Epithelial cell of proximal tubule (primary cell): ENCODE measurements at places on chromosomes 3 and 15.
A peak's percentile ranks its signal among the peaks of the same experiment; 100 is the strongest.

DNA sequence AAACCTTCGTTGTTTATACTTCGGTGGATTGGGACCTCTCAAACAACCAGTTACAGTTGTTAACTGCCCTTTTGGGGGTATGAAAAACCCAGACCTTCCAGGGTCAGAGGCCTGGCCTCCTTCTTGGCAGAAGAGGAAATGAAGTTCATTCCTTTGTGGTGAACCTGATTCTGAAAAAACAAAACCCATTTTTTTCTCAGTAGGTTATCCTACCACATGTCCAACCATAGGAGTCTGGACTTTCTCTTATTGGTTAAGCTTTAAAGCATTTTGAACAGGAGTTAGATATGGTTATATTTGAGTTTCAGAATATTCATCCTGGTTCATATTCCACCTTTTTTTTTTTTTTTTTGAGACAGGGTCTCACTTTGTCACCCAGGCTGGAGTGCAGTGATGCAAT is 7.2 kb upstream of the LACTB start:
- DNase-seq: no peak

DNA sequence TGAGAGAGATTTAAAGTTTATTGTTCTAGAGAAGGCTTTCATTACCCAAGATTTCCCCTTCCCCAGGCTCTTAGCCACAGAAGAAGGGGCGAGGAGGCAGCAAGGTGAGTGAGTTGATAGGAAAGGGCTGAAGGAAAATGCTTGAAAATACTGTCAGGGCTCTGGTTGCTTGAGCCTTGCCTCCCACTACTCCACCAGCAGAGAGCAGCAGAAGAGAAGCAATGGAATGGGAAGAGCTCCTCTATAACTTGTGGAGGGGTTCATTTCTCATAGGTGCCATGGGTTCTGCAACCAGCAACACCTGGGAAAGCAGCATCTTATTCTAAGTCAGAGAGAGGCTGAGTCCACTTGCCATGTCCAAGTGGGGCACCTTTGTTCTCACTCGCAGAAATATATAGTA is 184.0 kb upstream of the CNTN6 start:
- DNase-seq: no peak

- no peak for DNase-seq
Measured at GRCh38 chr3:52722491-52722890, 16.6 kb downstream of the SPCS1 start.

- no peak for DNase-seq
Measured at GRCh38 chr15:48965972-48966371, 2.3 kb upstream of the SHC4 start.

GRCh38 chr3:49747792-49748480 is 24.2 kb upstream of the GMPPB start:
- DNase-seq: peak; percentile 85

DNA sequence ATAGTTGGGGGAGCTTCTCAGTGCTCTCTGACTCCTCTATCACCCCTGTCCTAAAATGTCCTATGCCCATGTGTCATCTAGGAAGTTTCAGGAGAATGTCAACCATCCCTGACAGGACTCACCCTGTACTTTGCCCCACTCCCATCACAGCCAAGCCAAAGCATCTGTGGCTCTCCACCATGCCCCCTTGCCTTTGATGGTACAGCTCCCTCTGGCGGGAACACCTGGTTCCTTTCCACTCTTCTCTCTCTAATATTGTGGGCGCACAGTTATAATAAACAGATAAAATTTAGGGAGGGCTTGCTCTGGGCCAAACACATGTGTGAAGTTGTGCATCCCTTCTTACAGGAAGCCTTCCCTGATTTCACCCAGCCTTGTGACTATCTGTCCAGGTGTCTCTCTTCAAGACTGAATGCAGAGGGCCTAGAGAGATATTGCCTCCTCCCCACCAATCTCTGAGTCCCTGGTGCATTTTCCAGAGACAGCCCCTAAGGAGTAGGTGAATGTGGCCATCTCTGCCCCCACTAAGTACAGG is 62.8 kb downstream of the ISG20 start:
- DNase-seq: no peak

- DNase-seq: peak; percentile 73
Measured at GRCh38 chr3:190044142-190044541, 76.6 kb downstream of the P3H2 start.

DNA sequence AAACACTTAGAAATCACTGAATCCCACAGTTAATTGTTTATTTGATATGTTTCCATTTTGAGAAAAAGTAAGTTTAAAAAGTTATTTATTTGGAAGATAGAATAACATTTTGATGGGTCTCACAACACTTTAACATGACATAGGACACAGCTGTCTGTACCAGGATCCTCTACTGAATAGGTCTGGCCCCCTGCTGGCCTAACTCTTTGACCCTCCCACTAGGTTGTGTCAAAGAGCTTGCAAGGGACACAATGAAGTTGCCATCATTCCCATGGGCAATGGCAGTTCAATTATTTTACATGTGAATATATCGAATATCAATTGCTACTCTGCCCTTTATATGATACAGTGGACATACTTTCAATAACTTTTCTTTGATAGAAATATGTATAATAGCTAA is 138.9 kb downstream of the EPHA3 start:
- DNase-seq: no peak
